ENCODE measurements at places on chromosomes 7 and 10.

DNA sequence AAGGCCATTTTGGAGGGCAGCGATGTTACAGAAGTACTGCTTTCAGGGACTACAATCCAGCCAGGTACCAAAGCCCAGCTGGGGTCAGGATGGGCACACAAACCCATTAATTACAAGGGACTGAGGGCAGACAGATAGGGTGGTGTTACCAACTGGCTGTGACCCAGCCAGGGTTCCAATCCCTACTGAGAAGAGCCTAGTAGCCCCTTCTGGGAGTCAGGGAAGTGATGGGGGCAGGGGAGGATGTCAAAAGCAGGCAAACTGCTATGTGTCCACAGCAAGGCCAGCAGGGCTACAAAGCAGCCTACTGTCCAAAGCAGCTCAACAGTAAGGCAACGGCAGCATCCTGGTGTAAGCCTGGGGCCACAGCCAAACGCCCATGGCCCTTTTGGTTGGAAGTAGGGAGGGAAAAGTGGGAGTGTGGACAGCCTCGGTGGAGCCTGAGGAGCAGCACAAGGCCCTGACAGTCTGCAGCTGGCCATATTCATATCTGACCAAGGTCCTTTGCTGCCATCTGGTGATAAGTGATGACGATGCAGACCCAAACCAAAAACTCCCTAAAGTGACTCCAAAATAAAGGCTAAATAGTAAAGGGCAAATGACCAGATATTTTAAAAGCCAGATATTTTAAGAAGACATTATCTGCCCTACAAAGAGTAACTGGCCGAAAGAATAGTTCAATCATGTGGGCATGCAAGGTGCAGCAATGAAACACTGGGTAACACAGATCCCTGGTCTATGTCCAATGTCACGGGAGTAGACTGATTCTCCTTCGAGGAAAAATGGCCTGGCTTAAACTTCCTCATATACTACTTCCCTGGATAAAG is 56.9 kb downstream of the XPNPEP1 start:
- no peak for DNase-seq

GRCh38 chr7:51665045-51665780 is 348.6 kb upstream of the COBL start:
- DNase-seq: no peak

- no peak for DNase-seq
These were observed 106.4 kb upstream of the GJD4 start for GRCh38 chr10:35498693-35499092.

- no peak for DNase-seq
These were observed 3.8 kb upstream of the CNTNAP2 start for GRCh38 chr7:146112755-146113154.

GRCh38 chr7:1967512-1968396 is 265.0 kb downstream of the MAD1L1 start:
- no peak for DNase-seq

DNA sequence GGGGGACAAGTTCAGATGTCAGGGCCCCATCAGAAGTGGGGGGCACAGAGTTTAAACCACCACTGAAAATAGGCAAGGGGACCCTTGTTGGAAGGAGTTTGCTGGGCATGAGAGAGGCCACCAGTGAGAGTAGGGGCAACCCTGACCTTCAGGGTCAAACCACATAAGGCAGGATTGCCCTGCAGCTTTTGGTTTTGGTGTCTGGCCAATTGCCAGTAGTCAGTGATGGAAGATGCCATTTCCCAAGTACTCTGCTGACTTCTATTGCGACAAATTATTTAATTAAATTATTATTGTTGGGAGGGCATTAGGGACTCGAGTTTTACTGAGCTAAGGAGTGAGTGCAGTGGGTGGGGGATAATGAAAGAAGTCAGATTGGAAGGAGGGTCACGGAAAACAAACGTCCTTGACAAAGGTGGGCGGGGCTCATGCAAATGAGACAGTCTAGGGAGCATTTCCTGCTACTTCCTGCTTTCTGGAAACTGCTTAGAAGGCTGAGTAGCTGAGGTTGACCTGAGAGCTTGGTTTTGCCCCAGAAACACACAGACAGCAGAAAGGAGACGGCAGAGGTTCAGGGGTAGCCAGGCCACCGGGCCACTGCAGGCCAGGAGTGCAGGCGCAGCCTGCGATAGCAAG is 74.2 kb upstream of the ANLN start:
- no peak for DNase-seq

GRCh38 chr10:133445751-133446708 is 7.7 kb upstream of the SCART1 start:
- DNase-seq: no peak

- no peak for DNase-seq
These were observed 169.1 kb downstream of the PTEN start for GRCh38 chr10:88032566-88032965.

GRCh38 chr10:94279835-94280709 is 82.7 kb downstream of the NOC3L start:
- peak; percentile 22 for DNase-seq

DNA sequence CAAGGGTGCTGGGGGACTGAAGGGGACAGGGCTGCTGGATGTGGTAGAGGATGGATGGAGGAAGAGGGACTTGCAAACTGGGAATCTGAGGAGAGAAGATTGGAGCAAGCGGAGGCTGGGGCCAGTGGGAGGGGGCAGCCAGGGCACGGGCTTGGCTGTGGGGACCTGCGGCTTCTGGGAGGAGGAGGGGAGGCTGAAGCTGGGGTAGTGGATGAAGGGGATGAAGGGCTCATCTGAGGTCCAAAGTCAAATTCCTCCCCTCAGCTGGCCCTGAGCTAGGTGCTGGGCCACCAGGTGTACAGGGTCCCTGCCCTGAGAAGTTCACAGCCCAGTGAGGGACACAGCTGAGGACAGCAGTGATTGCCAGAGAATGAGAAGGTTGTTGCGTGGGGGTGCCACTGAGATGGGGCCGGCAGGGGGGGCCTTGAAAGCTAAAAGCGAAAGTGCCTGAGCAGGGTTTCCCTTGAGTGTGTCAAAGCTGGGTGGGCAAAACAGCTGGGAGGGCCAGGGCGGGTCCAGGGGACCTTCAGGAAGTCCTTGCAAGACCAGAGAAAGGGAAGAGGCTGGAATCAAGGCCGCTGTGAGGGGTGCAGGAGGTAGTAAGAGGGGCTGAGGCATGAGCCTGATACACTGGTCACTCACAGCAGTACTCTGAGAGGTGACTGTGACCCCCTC is 75.2 kb downstream of the MYL10 start:
- DNase-seq: no peak

DNA sequence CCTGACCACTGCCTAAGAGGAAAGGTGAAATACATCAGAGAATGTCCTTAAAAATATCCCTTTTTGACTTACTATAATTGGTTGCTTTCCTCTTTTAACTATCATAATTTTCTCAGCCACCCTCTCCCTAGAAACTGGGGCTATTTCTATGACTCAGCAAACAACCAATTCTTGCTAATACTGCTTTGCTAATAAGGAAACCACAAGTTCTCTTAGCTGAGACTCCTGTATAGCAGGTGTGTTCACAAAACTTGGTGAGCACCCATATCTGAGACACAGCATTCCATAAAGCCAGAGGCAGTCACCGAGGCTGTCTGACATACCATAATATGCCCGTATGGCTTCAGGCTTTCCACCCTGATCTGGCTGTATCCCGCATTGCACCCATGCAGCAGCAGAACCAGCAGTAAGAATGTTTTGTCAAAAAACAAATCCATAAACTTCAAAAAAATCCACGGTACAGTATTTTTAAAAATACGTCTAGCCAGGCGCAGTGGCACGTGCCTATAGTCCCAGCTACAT is 191.7 kb upstream of the C7orf33 start:
- no peak for DNase-seq

DNA sequence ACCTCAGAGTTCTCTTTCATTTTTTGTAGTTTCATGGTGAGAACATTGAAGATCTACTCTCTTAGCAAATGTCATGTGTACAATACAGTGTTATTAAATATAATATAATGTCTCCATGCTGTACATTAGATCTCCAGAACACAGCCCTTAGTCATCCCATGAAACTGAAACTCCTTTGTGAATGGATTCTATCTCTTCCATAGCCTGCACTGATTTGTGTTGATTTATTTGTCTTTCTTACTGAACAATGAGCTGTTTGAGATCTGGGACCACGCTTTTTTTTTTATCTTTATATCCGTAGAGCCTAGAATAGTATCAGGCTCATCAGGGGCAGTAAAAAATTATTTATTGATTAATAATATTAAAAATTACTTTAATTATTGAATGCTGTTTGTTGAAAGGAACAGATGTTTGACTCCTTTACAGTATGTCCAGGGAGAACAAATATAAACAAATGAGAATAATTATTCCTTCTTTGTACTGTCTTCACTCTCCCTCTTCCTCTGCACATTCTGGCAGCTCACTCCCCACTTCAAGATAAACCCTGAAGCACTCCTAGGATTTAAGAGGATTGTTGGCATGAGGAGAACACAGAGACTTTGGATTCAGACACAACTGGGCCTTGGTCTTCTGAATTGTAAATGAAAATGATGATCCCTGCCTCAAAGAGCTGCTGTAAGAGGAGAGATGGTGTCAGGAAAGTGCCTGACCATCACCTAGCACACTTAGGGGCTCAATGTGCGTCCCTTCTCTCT is 81.6 kb upstream of the MSRB2 start:
- DNase-seq: no peak

DNA sequence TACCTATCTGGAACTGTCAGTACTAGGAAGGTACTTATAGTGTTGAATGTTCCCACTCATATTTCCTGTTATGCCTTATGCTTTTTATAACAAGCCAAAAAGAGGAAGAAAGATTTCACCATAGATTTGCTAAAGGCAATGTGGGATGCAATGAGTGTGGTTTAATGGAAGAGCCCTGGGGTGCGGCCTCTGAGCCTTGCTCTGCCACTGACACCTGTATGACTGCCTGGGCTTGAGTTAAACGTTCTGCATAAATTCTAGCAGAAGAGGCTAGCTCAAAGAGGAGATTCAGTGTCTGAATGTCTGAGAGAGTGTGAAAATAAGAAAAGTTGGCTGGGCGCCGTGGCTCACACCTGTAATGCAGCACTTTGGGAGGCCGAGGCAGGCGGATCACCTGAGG is 143.8 kb downstream of the TPST1 start:
- DNase-seq: no peak

DNA sequence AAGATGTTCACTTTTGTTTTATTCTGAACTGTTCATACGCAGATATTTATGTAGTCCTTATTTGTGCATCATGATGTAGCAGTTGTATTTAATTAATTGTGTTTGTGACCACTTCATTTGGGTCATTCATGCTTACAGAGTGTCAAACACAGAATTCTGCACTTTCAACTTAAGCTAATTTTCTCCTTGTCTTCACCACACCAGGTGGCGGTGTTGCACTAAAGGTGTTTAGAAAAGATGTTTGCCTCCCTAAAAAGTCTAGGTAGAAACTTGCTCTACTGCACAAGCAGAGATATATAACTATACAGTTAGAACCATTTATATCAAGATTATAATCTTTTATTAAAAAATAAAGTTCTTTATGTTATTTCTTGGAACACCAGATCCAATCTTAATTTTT is 1.3 kb upstream of the TAS2R38 start:
- DNase-seq: no peak

GRCh38 chr7:152762056-152762455 is 2.5 kb downstream of the ACTR3B start:
- DNase-seq: no peak

DNA sequence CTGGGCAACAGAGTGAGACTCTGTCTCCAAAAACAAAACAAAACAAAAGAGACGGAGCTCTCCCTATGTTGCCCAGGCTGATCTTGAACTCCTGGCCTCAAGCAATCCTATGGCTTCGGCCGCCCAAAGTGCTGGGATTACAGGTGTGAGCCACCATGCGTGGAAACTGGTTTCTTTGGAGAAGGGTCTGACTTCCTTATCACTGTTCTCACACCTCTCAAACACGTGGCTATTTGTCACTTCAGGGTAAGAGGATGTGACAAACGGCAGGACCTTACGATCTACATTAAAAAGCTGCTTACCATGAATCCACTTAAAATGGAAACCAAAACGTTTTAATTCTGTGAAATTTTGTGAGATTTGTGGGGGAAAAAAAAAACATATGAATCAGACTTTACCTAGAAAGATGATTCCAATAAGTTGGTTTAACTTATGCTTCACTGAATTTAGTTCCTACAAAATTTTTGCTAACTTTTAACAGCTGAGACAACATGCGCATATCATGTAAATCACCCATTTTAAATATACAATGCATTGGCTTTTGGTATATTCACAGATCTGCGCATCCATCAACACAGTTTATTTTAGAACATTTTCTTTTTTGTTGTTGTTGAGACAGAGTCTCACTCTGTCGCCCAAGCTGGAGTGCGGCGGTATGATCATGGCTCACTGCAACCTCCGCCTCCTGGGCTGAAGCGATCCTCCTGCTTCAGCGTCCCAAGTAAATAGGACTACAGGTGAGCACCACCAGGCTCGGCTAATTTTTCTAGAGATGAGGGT is 18.7 kb upstream of the FOXK1 start:
- DNase-seq: no peak

GRCh38 chr10:89337484-89337883 is 9.7 kb downstream of the IFIT3 start:
- DNase-seq: no peak

GRCh38 chr10:128483216-128483615 is 357.0 kb upstream of the MKI67 start:
- no peak for DNase-seq

DNA sequence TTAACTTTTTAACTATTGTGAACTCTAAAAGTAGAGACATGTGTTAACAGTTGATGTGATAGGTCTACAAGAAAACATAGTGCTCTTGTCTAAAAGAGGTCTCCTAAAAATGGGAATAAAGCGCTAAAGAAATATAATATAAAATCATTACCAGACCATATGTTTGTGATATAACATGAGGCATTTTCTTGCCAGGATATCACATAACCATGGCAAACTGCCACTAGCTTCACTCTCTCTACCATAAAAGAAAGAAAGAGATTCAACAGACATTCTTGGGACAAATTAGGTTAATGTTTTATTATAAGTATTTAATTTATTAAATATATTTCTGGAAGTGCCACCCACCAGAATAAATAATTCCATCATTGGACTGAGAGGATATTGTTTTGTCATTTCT is 115.0 kb downstream of the TMEM26 start:
- DNase-seq: no peak

GRCh38 chr10:68871105-68871711 is 29.9 kb upstream of the DDX50 start:
- DNase-seq: no peak

- no peak for DNase-seq
These were observed 137.2 kb upstream of the ADARB2 start for GRCh38 chr10:1874533-1874932.
